ENCODE measurements at places on chromosomes 13 and 19. TPM values are rescaled to one million over a fixed set of nuclear protein-coding genes. Genes with fewer than 3 reads are reported as not detected.

CCL25 gene
- total RNA-seq = 0.31 TPM

NAPSA gene
- 0.16 TPM for total RNA-seq

SPRY2 gene
- total RNA-seq = 43.8 TPM

C1QTNF9 gene
- total RNA-seq = not detected

CYP4F8 gene
- total RNA-seq = not detected

FSTL3 gene
- 3.3 TPM for total RNA-seq

DLL3 gene
- total RNA-seq = 15.8 TPM

ALOX5AP gene
- 2.5 TPM for total RNA-seq

CAMSAP3 gene
- total RNA-seq = 17.0 TPM

S1PR5 gene
- total RNA-seq = 0.31 TPM

CCDC122 gene
- 13.4 TPM for total RNA-seq

TMEM38A gene
- total RNA-seq = 8.4 TPM

LRP3 gene
- total RNA-seq = 96.2 TPM

TTYH1 gene
- total RNA-seq = 74.7 TPM

IGFL3 gene
- not detected for total RNA-seq

CFAP97D2 gene
- total RNA-seq = not detected

RGS9BP gene
- total RNA-seq = 0.78 TPM

GNG8 gene
- not detected for total RNA-seq

IGSF23 gene
- total RNA-seq = not detected

PPP1R15A gene
- 24.6 TPM for total RNA-seq

FCAR gene
- total RNA-seq = not detected

ZNF428 gene
- 111 TPM for total RNA-seq

SLC25A41 gene
- 1.6 TPM for total RNA-seq

ACTL9 gene
- not detected for total RNA-seq

TNNT1 gene
- not detected for total RNA-seq

CRB3 gene
- total RNA-seq = not detected

HNRNPL gene
- 350 TPM for total RNA-seq

BEST2 gene
- 0.16 TPM for total RNA-seq

WASF3 gene
- total RNA-seq = 22.1 TPM

ZNF681 gene
- 25.7 TPM for total RNA-seq

RASIP1 gene
- 3.3 TPM for total RNA-seq

ADAMTSL5 gene
- total RNA-seq = not detected

MAB21L1 gene
- total RNA-seq = 0.94 TPM

HRC gene
- 0.47 TPM for total RNA-seq

SMAD9 gene
- total RNA-seq = 20.1 TPM

FFAR3 gene
- not detected for total RNA-seq

CDC42EP5 gene
- total RNA-seq = 1.2 TPM

SKA3 gene
- total RNA-seq = 14.7 TPM

NLRP4 gene
- total RNA-seq = under 0.01 TPM

GRIN2D gene
- 2.5 TPM for total RNA-seq

KASH5 gene
- not detected for total RNA-seq

FCHO1 gene
- 24.6 TPM for total RNA-seq

SLC10A2 gene
- total RNA-seq = not detected

KIR3DL1 gene
- not detected for total RNA-seq

PRODH2 gene
- not detected for total RNA-seq

TEX29 gene
- not detected for total RNA-seq

TUBA3C gene
- total RNA-seq = not detected

LILRB3 gene
- not detected for total RNA-seq

SRRM5 gene
- total RNA-seq = not detected

ATP8A2 gene
- 47.3 TPM for total RNA-seq

ZNF154 gene
- 42.7 TPM for total RNA-seq

CPB2 gene
- not detected for total RNA-seq

PPM1N gene
- total RNA-seq = 0.47 TPM

SLC1A6 gene
- total RNA-seq = 72.2 TPM

C13orf42 gene
- total RNA-seq = not detected

CHST8 gene
- 14.0 TPM for total RNA-seq

SERTAD1 gene
- 2.8 TPM for total RNA-seq

LAMP1 gene
- 55.1 TPM for total RNA-seq

WDR18 gene
- total RNA-seq = 44.1 TPM

All from occipital lobe (tissue), 3 donors.